Heart left ventricle (tissue), 16 donors: ENCODE measurements at places on chromosomes 5 and 9. TPM values are rescaled to one million over a fixed set of nuclear protein-coding genes. Genes with fewer than 3 reads are reported as not detected.
A peak's percentile ranks its signal among the peaks of the same experiment; 100 is the strongest.

- no peak overlapping the region for H3K27ac ChIP-seq
- DNase-seq = no peak
- H3K4me3 ChIP-seq = no peak overlapping the region
- peaks cover 20% of the 10 kb centered on the region for H3K4me1 ChIP-seq
- H3K36me3 ChIP-seq = peaks cover 13% of the 10 kb centered on the region
- H3K27me3 ChIP-seq = no peaks in the 10 kb centered on the region
Observed at GRCh38 chr9:127886401-127886972, 9.0 kb upstream of the AK1 start.

DNA sequence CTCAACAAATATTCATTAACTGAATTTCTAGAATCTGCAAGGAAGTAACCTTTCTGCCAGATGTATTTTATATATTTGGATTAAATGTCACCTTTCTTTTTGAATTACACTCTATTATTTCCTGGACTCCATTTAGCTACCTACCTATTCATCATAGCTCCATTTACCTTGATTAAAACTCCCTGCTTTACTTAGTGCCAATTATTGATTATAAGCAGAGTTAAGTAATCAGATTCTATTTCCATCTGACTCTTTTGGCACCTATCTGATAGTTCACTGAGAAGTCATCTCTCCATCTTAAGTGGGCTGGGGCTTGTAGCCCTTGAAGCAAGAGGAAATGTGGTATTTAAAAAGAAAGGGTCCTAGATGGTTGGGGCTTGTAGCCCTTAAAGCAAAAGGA lies 88.6 kb downstream of the TRPM3 start:
- H3K4me3 ChIP-seq = no peak overlapping the region
- no peaks in the 10 kb centered on the region for H3K4me1 ChIP-seq
- H3K27ac ChIP-seq = no peak overlapping the region
- no peaks in the 10 kb centered on the region for H3K36me3 ChIP-seq
- no peak for DNase-seq
- no peaks in the 10 kb centered on the region for H3K27me3 ChIP-seq

GRCh38 chr5:60672693-60673264 lies 27.2 kb downstream of the DEPDC1B start:
- no peak overlapping the region for H3K4me3 ChIP-seq
- no peaks in the 10 kb centered on the region for H3K27me3 ChIP-seq
- no peaks in the 10 kb centered on the region for H3K4me1 ChIP-seq
- no peaks in the 10 kb centered on the region for H3K36me3 ChIP-seq
- no peak overlapping the region for H3K27ac ChIP-seq
- no peak for DNase-seq

DNA sequence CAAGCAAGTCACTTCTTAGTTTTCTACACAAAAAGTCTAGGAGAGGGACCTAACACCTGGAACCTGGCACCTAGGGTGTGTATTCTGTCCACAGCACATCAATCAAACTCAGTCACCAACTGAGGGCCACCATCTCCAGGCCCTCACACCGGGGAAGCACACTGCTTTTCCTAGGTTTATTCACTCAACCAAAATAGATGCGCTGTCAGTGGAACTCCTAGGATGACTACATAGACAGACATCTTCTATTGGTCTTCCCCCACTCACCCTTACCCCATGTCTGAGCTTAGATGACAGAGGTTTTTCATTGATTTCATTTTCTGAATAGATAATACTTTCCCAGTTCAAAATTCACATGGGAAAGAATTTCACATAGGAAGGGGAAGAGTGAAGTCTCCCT lies 59.2 kb downstream of the RNF130 start:
- H3K36me3 ChIP-seq = no peaks in the 10 kb centered on the region
- H3K27ac ChIP-seq = no peak overlapping the region
- H3K27me3 ChIP-seq = no peaks in the 10 kb centered on the region
- H3K4me3 ChIP-seq = no peak overlapping the region
- H3K4me1 ChIP-seq = peaks cover 3% of the 10 kb centered on the region
- no peak for DNase-seq

GRCh38 chr5:165627548-165628170 lies 2122.2 kb downstream of the MAT2B start:
- no peaks in the 10 kb centered on the region for H3K4me1 ChIP-seq
- no peaks in the 10 kb centered on the region for H3K36me3 ChIP-seq
- no peaks in the 10 kb centered on the region for H3K27me3 ChIP-seq
- H3K4me3 ChIP-seq = no peak overlapping the region

GRCh38 chr5:15002173-15002572 lies 130.6 kb upstream of the ANKH start:
- H3K27ac ChIP-seq = no peak overlapping the region
- DNase-seq = no peak
- H3K4me3 ChIP-seq = no peak overlapping the region
- no peaks in the 10 kb centered on the region for H3K4me1 ChIP-seq
- no peaks in the 10 kb centered on the region for H3K36me3 ChIP-seq

DNA sequence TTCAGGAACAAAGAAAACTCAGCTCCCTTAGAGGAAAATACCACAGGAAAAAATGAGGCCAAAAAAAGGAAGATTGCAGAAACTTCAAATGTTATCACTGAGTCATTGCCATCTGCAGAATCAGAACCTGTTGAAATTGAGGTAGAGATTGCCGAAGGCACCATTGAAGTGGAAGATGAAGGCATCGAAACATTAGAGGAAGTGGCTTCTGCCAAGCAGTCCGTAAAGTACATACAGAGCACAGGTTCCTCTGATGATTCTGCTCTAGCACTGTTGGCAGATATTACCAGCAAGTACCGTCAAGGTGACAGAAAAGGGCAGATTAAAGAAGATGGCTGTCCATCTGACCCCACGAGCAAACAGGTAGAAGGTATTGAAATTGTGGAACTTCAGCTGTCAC lies 30.8 kb upstream of the NIM1K start:
- no peaks in the 10 kb centered on the region for H3K27me3 ChIP-seq
- peaks cover 3% of the 10 kb centered on the region for H3K4me1 ChIP-seq
- H3K4me3 ChIP-seq = no peak overlapping the region
- peaks cover 57% of the 10 kb centered on the region for H3K36me3 ChIP-seq

DNAI1 gene
- total RNA-seq = 0.43 TPM

DNA sequence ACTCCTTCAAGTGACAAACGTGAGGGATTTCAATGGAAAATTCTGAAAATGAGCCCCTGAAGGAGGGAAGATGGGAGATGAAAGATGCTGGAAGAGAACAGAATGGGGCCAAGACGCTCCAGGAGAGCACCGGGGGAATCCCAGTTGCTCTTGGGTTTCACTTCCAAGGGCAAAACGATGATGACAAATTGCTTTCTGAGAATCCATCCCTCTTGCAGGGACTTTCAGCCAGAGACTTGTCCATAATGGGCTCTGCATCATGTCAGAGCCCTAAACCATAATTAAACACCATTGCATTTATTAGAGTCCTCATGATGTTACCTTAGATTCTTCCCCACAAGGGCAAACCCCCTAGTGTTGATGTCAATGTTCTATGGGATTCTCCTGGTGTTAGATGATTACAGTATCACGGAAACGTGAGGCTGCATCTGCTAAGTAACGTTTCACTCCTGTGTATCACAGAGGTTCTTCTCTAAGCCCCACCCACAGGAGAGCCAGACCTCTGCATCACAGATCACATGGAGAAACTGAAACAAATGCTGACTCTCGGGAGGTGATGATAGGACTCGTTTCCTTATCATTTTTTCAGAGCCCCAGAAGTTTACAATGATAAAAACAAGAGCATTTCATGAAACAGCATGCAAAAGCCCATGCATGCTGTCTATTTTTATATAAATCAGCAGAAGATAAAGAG lies 114.4 kb downstream of the TENT4A start:
- no peaks in the 10 kb centered on the region for H3K36me3 ChIP-seq
- peaks cover 6% of the 10 kb centered on the region for H3K4me1 ChIP-seq
- peaks cover 10% of the 10 kb centered on the region for H3K27me3 ChIP-seq

GRCh38 chr5:172078726-172079345 lies 72.4 kb upstream of the FBXW11 start:
- no peak overlapping the region for H3K4me3 ChIP-seq
- peak; percentile 62 for DNase-seq
- peaks cover 41% of the 10 kb centered on the region for H3K36me3 ChIP-seq
- no peaks in the 10 kb centered on the region for H3K27me3 ChIP-seq

GRCh38 chr5:29462241-29462640 lies 1731.2 kb upstream of the CDH6 start:
- H3K4me1 ChIP-seq = no peaks in the 10 kb centered on the region
- H3K27ac ChIP-seq = no peak overlapping the region
- no peak for DNase-seq
- H3K4me3 ChIP-seq = no peak overlapping the region
- H3K27me3 ChIP-seq = no peaks in the 10 kb centered on the region

DNA sequence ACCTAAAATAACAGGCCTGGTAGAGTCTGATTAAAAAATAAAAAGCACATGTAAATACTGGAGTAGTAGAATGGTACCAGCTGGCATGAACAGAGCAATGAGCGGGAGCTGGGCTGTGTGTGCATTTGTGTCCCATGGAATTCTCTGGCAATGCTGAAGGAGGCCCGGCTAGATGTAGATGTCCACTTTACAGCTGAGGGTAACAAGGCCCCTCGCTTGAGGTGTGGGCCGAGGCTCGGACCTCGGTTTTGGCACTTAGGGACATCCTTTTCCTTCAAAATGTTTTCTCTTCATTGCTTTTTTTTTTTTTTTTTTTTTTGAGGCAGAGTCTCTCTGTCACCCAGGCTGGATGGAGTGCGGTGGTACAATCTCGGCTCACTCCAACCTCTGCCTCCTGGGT lies 1.5 kb upstream of the FGD3 start:
- H3K4me1 ChIP-seq = peaks cover 9% of the 10 kb centered on the region
- peaks cover 29% of the 10 kb centered on the region for H3K27me3 ChIP-seq
- DNase-seq = no peak
- H3K4me3 ChIP-seq = no peak overlapping the region
- no peaks in the 10 kb centered on the region for H3K36me3 ChIP-seq
- H3K27ac ChIP-seq = no peak overlapping the region
